ENCODE measurements at places on chromosomes 13 and 19.

- no peaks in the 10 kb centered on the region for H3K27me3 ChIP-seq
- no peaks in the 10 kb centered on the region for H3K4me1 ChIP-seq
- DNase-seq: no peak
- H3K4me3 ChIP-seq: no peak overlapping the region
- H3K27ac ChIP-seq: no peak overlapping the region
These were observed 60.5 kb downstream of the MAP4K1 start for GRCh38 chr19:38557205-38557799.

DNA sequence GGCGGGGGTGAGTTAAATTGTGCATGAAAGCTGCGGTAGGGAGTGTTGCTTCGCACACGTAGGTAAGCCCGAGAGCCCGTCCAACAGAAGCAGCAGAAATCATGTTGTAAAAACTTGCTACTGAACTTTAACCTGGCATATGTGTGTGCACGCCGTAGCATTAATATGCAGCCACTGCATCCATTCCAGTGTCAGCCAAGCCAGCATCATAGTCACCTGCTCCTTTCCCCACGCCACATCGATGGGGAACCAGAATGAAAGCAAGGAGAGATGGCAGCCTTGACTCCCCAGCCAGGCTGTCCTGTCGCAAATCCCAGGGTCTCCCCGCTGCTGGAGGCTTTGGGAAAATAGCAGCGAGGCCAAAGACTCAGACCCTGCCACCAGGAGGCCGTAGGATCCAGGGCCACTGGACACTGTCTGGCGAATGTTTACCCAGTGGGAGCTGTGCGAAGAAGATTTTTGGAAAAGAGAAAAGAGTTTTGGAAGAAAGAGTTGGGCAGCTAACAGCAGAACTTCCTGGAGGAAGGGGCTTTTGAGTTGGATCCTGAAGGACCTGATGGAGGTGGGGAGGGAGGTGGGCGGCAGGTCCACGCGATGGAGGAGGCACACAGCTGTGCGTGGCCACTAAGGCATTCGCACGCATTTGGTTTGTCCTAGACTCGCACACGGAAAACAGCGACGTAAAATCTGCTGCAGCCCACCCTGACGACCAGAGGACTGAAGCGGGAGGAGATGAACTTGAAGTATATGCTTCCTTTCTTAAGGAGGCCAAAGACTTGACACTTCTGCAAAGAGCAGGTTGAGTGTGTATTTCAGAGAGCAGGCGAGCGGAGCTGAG, 48.7 kb upstream of the RANBP3 start:
- H3K4me3 ChIP-seq: no peak overlapping the region
- no peaks in the 10 kb centered on the region for H3K27me3 ChIP-seq
- peaks cover 16% of the 10 kb centered on the region for H3K36me3 ChIP-seq
- H3K4me1 ChIP-seq: peaks cover 17% of the 10 kb centered on the region

DNA sequence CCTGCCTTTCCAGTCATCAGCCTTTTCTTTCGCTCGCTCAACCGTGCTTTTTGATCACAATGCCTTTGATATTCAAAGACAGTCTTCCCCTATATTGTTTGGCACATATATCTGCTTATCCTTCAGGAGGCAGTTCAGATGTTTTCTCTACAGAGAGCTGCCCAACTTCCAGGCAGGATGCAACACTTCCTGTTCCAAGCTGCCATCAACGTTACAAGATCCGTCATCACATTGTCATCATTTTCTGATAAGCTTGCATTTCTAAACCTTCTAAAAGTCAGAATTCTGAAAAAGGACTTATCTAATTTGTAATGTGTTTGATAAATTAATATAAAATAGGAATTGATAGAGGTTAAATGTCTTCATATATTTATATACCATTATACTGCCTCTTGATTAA, 574.2 kb downstream of the TBC1D4 start:
- H3K27me3 ChIP-seq: no peaks in the 10 kb centered on the region
- no peaks in the 10 kb centered on the region for H3K36me3 ChIP-seq
- H3K4me1 ChIP-seq: no peaks in the 10 kb centered on the region
- no peak overlapping the region for H3K4me3 ChIP-seq

GRCh38 chr13:65339241-65339640, 1890.9 kb downstream of the PCDH9 start:
- no peaks in the 10 kb centered on the region for H3K36me3 ChIP-seq
- no peak overlapping the region for H3K4me3 ChIP-seq
- no peaks in the 10 kb centered on the region for H3K27me3 ChIP-seq
- no peak for DNase-seq

DNA sequence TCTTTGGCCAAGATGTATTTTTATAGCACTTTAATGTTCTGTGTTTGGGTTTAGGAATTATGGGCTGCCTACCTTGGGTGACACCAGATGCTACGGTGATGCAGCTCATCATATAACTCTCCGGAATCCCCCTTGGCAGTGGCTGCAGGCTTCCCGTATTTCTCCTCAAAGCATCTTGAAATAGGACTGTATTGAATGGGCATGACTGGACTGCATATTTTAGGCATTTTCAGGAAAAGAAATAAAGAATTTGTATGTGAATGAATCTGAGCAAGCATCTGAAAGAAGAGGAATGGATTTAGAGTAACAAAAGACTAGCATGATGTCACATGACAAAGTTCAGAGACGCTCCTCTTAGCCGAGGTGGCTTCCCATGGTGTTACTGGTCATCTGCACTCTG, 70.6 kb downstream of the DGKH start:
- no peak overlapping the region for H3K4me3 ChIP-seq
- no peak for DNase-seq
- H3K27me3 ChIP-seq: no peaks in the 10 kb centered on the region
- no peak overlapping the region for H3K27ac ChIP-seq
- no peaks in the 10 kb centered on the region for H3K4me1 ChIP-seq

- H3K4me3 ChIP-seq: no peak overlapping the region
- H3K27ac ChIP-seq: no peak overlapping the region
- DNase-seq: no peak
- H3K27me3 ChIP-seq: no peaks in the 10 kb centered on the region
- H3K4me1 ChIP-seq: no peaks in the 10 kb centered on the region
- H3K36me3 ChIP-seq: no peaks in the 10 kb centered on the region
These were observed 4.9 kb upstream of the MBD3L3 start for GRCh38 chr19:7063339-7063738.

DNA sequence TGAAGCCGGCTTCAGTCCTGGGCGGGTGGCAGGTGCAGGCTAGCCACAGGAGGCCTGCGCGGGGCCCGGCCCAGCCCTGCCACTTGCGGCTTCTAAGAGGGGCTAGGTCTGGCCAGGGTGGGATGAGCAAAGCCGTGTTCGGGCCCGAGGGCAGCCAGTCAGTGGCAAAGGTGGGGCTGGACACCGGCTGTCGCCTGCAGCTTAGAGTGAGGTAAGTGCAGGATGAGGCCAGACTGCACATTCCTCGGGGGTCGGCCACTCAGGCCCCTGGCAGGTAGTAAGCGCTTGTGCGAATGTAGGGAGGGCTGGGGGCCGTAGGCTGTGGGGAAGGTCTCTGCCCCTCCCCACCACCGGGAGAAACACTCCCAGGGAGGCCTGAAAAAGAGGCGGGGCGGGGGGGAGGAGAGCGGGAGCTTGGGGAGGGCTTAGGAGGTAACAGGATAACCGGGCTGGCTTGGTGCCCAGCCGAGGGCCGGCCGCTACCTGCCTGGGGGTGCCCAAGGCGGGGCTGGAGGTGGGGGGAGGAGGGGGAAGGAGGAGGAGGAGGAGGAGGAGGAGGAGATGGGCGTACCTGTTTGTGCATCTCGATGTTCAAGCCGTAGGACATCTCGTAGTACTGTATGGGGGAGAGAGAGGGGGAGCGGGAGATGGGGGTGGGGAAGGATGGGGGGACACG, 6.4 kb downstream of the TLE5 start:
- H3K4me1 ChIP-seq: peaks cover 37% of the 10 kb centered on the region
- peak overlapping the region; percentile 82 for H3K27ac ChIP-seq

DNA sequence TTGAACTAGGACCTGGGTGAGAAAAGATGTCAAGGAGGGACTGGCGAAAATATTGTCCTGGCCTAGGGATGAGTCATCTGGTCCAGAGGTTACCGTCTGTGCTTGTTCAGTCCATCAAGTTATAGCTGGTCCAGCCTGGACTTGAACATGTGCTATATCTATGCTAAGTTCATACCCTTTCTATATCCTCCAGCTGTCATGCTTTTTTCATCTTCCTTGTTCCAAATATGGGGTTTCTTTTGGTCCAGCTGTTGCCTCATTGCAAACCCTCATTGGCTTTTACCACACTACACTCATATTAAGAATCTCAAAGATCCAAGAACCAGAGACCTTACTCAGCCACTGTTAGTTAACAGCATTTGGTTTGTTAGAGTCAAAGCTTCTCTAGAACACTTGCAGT, 19.1 kb upstream of the KLF12 start:
- H3K36me3 ChIP-seq: no peaks in the 10 kb centered on the region
- H3K4me3 ChIP-seq: no peak overlapping the region
- no peak overlapping the region for H3K27ac ChIP-seq
- no peak for DNase-seq

DNA sequence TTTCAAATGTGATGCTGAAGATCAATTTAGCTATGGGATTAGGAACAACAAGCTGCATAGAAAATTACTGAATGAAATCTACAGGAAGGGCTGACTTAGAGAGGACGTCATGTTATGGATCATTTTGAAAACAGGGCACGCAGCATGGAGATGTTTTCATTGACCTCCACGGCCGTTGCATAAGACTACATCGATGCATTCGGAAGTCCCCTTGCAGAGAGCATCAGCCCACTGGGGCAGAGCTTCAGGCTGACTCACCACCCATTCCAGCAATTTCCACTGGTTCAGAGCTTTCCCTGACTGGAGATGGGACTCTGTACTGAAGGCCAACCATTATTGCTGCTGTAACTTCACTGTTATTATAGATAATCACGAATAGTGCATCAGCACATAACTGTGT, 305.3 kb downstream of the IRS2 start:
- DNase-seq: no peak
- H3K27ac ChIP-seq: no peak overlapping the region
- no peaks in the 10 kb centered on the region for H3K4me1 ChIP-seq
- no peak overlapping the region for H3K4me3 ChIP-seq
- H3K36me3 ChIP-seq: no peaks in the 10 kb centered on the region
- no peaks in the 10 kb centered on the region for H3K27me3 ChIP-seq

DNA sequence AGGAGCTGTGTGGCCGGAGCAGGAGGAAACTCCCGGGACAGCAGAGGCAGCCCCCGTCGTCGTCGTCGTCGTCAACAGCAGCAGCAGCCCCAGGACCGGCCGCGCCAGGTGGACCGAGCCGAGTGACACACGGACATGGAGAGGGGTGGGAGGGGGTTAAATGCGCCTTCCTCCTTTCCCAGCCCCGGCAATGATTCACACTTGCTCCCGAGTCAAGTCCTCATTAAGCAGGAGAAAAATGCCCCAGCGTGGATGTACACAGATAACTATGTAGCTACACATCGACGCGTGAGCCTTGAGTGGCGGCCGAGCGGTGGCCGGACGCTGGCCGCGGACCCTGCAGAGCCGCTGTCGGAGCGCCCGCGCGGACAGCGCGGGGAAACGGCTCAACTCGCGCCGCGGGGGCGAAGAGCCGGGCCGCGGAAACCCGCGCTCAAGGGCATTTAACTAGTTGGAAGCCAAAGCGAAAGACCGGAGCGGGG, 645 bp downstream of the UBL3 start:
- no peaks in the 10 kb centered on the region for H3K36me3 ChIP-seq
- H3K27me3 ChIP-seq: no peaks in the 10 kb centered on the region
- peak; percentile 78 for DNase-seq
- H3K27ac ChIP-seq: peak overlapping the region; percentile 99

DNA sequence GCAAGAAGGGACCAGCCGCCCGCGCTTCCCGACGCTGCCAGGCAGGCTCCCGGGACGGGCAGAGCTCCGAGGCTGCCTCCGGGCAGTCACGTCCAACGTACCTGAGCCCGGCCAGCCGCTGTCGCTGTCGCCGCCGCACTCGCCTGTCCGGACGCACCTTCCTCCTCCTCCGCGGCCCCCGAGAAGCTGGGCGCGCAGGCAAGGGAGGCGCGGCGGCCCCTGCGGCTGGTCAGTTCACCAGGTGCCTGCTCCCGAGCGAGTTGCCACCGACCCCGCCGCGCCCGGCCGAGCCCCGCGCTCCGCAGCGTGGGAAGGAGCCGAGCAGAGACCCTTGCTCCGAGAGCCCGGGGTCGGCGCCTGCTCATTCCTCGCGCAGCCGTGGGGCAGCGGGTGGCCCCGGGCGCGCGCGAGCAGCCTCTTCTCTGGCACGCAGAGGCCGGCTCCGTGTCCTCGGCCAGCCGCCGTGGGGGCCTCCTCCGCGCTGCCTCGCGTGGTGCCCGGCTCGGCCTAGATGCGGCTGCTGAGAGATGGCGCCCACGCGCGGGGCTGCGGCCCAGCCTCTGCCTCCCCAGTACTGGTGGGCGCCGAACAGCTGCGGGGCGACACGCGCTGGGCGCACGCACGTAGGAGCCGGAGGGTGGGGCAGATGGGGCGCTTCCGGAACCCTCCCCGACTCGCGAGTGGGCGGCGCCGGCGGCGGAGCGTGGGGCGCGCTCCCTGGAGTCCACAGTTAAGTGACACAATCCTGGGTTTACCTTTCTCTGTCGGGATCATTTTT, 419.4 kb downstream of the UQCRFS1 start:
- no peak overlapping the region for H3K27ac ChIP-seq
- DNase-seq: no peak
- H3K36me3 ChIP-seq: no peaks in the 10 kb centered on the region
- H3K27me3 ChIP-seq: no peaks in the 10 kb centered on the region
- H3K4me3 ChIP-seq: no peak overlapping the region

DNA sequence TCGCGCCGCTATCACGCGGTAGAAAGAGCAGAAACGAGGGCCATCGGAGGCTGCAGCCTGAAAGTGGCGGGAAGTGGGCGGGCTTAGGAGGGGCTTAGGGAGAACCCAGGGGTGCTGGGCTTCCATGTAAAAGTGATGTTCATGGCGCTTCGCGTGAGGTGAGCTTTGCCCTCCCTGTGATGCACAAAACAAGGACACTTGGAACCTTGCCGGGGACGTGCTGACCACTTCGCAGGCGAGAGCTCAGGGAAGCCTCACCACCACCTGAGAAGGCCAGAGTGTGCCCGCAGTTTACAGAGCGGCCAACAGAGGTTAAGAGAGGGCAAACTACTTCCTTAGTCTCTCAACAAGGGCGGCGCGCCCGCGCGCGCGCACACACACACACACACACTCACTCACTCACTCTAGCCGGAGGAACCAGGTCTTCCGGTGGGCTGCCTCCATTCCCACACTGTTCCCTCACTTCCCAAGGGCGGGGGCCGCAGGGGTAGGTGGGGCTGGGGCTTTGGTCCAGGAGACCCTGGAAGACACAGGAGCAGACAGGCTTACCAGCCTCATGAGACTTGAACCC, 651 bp downstream of the GAPDHS start:
- H3K27ac ChIP-seq: no peak overlapping the region
- no peaks in the 10 kb centered on the region for H3K36me3 ChIP-seq
- H3K27me3 ChIP-seq: peaks cover 5% of the 10 kb centered on the region
- H3K4me3 ChIP-seq: peak overlapping the region; percentile 3
- peaks cover 14% of the 10 kb centered on the region for H3K4me1 ChIP-seq
- DNase-seq: peak; percentile 68
